ENCODE measurements at places on chromosomes 7 and 10.
A peak's percentile ranks its signal among the peaks of the same experiment; 100 is the strongest.

DNA sequence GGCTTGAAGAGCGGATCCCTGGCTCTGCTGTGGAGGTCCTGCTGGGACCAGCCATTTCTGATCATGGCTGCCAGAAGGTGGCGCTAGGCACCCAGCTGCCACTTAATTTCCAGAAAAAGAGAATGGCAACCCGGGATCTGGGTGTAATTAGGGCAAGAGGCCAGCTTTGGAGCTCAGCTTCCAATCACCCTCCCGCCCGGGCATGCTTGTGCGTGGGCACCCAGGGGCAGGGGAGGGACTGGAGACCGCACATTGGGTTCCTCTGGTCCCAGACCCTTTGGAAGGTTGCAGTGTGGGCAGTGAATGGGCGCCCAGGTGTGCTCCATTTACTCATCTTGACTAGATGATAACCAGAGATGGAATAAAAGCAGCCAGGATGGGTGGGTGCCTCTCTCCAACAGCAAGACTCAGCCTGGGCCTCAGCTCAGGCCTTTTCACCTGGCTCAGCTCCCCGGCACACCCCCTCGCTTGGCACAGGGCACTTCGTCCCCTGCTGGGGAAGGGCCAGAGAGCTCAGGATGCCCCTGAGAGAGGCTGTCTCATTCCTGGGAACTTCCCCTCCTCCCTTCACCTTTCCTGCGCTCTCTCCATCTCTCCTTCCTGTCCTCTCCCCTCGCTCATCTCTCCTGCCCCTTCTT is 14.7 kb downstream of the FAM241B start:
- DNase-seq = no peak

GRCh38 chr10:94630017-94630688 is 53.4 kb upstream of the CYP2C18 start:
- peak; percentile 1 for DNase-seq

DNA sequence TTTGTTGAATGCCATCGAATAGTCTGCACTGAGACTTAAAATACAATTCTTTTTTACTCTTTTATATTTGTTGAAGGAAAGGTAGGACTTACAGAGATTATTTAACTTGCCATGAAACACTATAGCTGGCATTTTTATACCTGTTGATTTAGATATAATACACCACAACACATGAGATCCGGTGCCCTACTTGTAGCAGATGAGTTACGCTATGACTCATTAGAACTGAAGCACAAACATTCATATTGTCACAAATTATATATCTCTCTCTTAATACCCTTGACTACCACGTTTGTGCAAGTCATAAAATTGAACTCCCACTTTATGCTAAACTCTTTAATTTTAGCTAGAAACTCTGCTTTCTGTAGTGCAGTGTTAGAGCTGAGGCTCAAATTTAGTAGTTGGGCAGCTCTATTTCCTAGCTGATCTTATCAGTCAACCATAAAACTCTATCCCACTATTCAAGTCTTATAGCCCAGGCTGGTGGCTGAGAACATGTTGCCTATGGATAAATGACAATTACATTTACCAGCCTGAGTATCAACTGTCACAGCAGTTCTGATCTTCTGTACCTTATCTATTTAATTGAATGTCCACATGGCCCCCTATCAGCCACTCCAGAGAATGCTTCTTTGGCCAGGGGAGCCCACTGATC is 137.4 kb upstream of the SEMA3D start:
- DNase-seq = no peak

DNA sequence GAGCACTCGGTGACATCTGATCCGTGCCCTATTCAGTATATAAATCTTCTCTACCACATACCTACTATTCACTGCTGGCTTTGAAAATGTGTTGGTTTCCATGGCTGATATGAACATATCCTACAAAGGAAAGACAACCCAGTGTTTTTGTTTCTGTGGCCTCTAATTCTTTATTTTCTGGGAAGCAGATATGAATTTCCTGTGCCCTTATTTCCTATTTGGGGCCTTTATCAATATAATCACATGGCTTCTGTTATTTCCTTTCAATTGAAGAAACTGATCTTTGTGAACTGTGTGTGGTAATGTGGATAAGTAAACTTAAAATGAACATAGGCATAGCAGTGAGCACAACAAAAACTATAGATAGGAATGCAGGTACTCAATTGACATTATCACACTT is 10.6 kb downstream of the CCNJ start:
- DNase-seq = no peak

Measured in DMS153 (cell line).